ENCODE measurements at places on chromosomes 12 and 14.

GRCh38 chr12:115920395-115921183 is 356.9 kb downstream of the MED13L start:
- DNase-seq: no peak

- DNase-seq: no peak
Observed at GRCh38 chr14:73424453-73424852, 33.9 kb downstream of the NUMB start.

- DNase-seq: no peak
Observed at GRCh38 chr12:89960011-89960507, 251.4 kb upstream of the ATP2B1 start.

GRCh38 chr12:10941916-10942607 is 3.0 kb upstream of the TAS2R14 start:
- DNase-seq: no peak

DNA sequence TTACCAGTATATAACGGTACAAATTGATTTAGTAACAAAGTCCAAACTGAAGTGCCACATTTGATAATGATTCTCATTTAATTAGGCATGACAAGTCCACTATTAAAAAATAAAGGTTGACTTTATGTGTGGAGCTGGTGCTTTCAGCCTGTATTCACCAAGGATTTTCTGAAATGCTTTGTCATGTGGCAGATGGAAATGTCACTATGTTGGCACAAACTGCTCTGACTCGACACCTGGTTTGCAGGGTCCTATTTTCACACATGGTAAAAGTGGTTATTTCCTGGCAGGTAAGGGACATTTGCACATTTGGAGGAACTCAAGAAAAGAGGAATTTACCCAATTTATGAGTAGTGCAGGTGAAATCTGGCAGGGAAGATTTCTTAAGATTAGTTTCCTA is 572.6 kb upstream of the MDGA2 start:
- DNase-seq: no peak

- DNase-seq: no peak
Observed at GRCh38 chr12:51122844-51123243, 39.4 kb upstream of the CSRNP2 start.

- DNase-seq: no peak
Observed at GRCh38 chr12:57591782-57592325, 862 bp downstream of the PIP4K2C start.

GRCh38 chr12:54016478-54016964 is 7.7 kb downstream of the HOXC8 start:
- DNase-seq: no peak

DNA sequence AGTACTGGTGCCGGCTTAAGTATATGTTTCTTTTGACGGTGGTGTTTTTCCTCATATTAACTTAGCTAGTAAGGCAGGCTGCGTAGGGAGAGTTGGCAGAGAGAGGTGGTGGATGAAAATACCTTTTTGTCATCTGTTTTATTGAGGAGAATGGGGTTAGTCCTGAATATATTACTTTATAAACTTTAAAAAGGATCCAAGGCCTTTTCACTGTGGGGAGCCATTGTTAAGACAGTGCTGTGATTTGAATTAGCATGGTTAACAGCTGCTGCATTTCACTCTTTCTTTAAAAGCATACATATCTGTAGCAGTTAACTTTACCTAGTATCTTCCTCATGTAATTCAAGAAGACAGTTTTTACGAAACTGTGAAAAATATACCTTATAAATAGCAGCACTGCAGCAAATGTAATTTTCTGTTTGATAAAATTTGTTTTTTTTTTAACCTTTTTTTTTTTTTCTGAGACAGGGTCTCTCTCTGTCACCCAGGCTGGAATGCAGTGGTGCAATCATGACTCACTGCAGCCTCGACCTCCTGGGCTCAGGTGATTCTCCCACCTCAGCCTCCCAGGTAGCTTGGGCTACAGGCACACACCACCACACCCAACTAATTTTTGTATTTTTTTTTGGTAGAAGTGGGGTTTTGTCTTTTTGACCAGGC is 57.1 kb downstream of the AEBP2 start:
- no peak for DNase-seq

DNA sequence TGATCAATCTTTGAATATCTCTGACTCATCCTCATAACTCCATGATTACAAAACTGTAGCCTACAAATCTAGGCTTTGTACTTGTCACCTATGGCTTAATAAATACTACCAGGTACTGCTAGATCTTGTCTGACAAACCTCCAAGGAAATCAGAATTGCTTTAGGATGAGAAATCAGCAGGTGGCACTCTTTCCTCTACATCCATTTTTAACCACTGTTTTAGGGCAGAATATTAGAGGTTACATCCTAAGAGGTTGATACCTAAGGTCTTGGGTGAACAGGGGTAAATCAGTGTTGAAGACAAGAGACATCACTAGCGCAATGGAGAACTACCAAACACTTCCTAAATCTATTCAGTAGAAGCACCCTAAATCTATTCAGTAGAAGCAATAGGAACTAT is 63.1 kb upstream of the SOX5 start:
- no peak for DNase-seq

DNA sequence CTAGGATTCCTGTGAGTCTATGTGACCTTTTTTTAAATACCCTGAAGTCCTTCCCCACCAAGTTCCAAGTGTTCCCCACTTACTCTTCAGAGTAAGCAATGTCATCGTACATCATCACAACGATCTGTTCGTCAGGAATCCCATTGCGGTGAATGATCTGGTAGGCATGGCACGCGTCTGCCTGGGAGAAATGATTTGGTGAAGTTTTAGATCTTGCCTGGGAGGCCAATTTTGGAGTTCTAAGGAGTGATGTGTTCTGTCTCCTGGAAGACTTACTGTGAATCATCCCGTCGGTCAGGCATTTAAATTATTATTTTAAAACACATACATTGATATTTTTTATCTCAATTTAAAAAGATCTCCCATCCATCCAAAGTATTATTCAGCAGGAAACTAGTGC is 29.8 kb downstream of the LGMN start:
- no peak for DNase-seq

GRCh38 chr12:91252341-91252740 is 69.7 kb upstream of the DCN start:
- no peak for DNase-seq

DNA sequence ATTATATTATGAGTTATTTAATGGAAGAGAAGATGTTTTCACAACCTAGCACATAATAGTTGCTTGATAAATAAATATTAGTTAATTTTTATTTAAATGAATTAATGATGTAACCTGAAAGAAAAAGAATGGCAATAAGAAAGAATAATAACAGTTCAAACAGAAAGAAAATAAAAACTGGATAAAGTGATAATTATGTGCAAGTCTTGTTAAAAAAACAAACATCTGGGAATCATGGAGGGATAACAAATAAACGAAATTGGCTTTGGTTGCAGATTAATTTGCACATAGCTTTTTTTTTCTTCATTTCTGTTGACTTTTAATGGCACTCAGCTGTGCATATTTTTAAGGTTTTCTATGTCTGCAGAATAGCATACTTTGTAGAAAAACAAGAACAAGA is 23.4 kb upstream of the ABCD2 start:
- no peak for DNase-seq

DNA sequence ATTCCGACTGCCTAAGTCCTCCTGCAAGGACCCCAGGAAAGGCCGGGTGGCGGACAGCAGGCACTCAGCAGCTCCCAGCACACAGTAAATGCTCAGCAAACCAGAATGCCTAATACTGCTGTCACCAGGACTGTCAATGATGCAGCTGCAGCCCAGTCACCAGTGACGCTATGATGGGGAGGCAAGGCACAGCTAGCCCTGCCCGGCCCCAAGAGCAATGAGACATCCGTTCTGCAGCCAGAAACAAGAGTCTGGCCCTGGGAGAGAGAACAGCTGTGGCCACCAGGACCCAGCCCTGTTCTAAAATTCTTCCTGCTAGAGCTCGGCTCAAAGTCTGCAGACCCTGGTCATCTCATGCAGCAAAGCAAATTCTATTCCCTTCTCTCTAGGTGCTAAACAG is 69.8 kb downstream of the NCOR2 start:
- DNase-seq: no peak

GRCh38 chr12:52351196-52352059 is 15.9 kb downstream of the KRT85 start:
- no peak for DNase-seq

GRCh38 chr14:94014382-94014781 is 11.8 kb upstream of the OTUB2 start:
- no peak for DNase-seq

DNA sequence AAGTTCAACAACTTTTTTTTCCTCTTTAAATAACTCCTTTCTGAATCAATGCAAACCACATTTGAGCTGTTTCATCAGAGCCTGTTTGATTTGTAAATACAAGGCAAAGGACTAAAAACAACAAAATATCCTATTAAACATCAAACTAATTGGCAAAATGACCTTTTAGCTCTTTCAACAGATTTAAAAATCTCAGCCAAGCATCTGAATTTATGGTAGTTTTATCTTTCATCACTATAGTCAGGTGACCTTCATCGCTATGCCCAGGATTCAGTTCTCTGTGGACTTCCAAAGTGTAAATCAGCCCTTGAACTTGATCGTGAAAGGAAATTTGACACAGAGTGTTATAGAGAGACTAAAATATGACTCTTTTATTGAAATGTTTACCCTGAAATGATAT is 1554.5 kb upstream of the FLRT2 start:
- DNase-seq: no peak

DNA sequence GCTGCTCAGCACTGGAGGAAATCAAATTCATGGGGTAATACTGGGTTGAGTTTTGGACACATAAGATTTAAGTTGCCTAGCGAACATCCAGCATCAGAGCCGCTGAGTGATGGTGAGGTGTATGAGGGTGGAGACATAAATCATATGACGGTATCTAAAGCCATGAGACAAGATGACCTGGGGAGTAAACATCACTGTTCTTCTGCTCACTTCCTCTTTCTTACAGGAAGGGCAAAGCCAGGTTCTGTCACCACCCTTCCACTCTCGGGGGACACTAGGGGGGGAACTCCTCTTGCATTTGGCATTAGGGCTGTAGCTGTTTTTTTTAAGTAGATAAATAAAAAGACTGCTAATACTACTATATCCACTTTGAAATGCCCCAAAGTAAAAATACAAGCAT is 24.0 kb downstream of the PRDM4 start:
- no peak for DNase-seq

DNA sequence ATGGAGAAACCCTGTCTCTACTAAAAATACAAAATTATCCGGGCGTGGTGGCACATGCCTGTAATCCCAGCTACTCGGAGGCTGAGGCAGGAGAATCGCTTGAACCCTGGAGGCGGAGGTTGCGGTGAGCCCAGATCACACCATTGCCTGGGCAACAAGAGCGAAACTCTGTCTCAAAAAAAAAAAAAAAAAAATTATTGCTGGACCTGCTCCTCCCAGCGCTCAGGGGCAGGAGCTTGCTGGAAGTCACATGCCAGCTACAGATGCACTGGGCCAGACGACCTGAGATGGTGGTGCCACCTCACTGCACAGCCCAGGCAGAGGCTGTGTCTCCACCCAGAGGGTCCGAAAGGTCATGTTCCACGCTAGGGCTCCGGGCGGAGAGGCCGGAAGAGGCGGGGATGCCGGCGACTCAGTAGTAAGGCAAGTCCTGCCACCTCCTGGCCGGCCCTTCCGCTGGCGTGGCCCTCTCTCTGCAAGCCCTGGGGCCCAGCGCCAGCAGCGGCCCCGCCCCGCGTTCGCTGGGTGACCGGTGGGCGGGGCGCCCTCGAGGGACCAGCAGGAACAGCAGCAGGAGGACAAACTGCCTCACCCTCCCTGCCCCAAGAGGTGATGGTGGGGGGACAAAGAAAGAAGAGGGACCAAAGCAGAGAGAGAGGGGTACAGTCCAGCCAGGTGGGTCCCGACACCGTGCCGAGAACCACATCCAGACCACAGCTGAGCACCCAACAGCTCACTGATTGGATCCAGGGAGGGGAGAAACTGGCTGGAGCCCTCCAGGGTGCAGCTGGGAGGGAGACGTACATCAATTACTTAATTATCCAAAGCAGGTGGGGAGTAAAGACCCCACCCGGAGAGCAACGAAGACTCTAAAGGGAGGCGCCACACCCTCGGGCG is 3.6 kb upstream of the RHOF start:
- peak; percentile 76 for DNase-seq

- no peak for DNase-seq
Observed at GRCh38 chr12:128415036-128415560, 148.1 kb downstream of the TMEM132C start.

GRCh38 chr12:129063600-129063999 is 210.3 kb downstream of the GLT1D1 start:
- DNase-seq: no peak

DNA sequence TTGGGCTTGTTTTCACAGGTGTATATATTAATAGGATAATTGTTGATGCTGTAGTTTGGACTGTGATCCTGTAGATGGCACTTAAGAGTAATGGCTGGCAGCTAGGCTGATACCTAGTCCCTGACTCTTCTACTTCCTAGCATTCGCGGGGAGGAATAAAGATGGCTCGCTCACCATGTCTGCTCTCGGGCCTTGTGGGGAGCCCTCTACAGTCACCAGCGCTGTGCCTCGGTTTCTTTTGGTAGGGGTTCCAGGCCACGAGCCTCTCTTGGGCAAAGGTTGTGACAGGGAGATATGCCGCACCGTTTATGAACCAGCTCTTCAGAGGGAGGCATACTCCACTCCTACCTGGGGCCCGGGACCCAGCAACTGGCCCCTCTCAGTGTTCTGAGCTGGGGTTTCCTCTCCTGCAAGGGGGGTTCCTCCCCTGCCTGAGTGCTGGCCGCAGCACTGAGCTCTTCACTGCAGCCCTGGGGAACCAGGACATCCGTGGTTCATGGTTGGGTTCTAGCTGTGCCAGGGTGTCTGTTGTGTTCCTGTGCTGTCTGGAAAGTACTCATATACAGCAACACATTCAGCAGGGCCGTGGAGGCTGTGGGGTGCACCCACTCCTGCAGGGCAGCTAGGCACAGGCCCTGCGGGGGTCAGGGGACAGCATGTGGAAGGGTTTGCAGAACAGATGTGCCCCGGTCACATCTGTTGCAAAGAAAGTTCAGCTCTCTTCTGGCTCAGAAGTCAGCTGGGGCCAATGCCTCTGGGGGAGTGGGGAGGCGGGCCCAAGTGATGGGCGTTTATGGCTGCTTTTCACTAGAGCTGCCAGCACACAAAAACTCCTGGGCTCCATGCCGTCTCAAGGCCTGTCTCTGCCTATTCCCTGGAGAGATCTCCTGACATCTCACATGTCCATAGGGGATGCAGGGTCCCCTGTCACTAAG is 147.9 kb downstream of the PPFIA2 start:
- no peak for DNase-seq

- DNase-seq: no peak
Observed at GRCh38 chr14:63460680-63461369, 82.4 kb downstream of the PPP2R5E start.

DNA sequence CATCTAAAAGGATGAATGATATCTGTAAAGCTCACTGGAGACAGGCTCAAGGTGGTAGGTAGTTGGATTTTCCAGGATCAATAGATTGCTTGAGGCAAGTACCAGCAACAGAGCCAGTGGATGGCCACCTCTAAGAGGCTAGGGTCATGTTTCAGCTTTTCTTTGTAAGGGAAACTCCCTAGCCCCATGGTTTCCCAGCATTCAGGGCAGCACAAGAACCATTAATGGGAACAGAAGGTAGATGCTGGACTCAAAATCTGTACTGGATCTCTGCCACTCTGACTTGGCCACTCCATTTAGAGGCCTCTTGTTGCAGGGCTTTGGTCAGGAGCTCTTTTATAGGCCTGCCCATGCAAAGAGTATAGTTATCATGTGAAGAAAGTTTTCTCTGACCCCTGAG is 76.1 kb upstream of the DYRK2 start:
- no peak for DNase-seq

All from neural crest cell (in vitro differentiated cells).